RPMI7951 (cell line): ENCODE measurements at places on chromosomes 7 and 10. TPM values are rescaled to one million over a fixed set of nuclear protein-coding genes. Genes with fewer than 3 reads are reported as not detected.

AHR gene
- 96.6 and 113 TPM in 2 replicates for total RNA-seq

- no peak for DNase-seq
These were observed 251.0 kb upstream of the ZMIZ1 start for GRCh38 chr10:78817804-78818203.

MDH2 gene
- 84.1 and 97.4 TPM in 2 replicates for total RNA-seq

DNA sequence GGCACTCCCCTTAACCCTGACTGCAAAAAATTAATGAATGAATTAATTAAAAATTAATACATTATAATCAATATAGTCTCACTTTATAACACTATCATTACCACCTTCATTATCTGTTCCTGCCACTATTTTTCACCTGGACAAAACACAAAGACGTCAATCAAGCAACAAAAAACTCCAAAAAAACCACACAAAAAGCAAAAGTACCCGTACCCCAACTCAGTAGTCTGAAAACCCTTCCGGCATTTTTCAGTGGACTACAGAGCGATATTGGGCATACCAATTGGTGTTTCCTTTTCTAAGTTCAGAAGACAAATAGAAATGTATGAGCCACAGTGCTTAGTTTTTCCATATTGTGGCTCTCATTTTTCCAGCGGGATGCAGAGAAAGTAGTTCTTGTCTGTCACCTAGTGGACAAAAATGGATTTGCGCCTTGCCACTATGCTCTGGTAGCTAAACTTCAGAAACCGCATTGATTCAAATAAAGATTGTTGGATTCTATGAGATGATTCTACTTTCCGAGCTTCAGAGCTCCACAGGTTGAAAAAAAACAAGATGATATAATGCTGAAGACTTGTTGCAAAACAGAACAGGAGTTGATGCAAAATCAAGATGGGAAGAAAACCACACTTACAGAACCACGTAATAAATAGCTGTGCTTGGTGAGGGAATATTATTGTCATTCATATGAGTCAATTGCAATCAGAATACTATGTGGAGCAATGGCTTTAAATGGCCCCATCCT lies 50.6 kb upstream of the ITGB1 start:
- peak; percentile 82 for DNase-seq

GRCh38 chr10:76114581-76115001 lies 683.2 kb downstream of the LRMDA start:
- no peak for DNase-seq

DNA sequence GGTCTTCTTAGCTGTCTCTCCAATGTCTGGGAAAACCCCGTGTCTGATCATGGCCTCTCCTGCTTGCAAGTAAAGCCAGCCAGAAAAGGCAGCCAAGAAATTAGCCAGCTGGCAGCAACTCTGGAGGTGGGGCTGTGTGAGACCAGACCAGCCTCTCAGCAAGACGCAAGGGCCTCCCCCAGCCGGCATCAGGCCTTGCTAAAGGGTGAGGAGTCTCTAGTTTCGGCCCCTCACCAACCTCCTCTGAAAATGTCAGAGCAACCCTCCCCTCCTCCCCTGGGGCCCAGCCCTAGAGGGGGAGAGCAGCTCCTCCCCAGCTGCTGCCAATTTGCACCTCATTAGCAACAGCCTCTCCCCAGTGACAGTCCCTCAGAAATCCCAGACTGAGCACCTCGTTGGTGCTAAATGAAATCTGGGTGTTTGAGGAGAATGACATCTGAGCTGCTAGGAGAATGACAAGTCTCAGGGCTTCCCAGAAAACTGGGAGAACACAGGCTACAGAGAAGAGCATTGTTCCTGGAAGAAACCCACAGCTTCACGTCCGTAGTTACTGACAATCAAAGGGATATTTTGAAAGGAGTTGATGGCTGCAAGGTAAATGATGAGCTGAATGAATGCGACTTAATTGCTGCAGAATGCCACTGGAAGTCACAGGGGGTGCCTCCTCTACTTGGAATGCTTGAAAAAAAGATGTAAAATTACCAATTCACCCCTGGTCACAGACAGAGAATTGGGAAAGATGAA lies 25.9 kb downstream of the DGKI start:
- peak; percentile 42 for DNase-seq

- no peak for DNase-seq
These were observed 115.8 kb upstream of the CARD11 start for GRCh38 chr7:3159445-3159844.

DNA sequence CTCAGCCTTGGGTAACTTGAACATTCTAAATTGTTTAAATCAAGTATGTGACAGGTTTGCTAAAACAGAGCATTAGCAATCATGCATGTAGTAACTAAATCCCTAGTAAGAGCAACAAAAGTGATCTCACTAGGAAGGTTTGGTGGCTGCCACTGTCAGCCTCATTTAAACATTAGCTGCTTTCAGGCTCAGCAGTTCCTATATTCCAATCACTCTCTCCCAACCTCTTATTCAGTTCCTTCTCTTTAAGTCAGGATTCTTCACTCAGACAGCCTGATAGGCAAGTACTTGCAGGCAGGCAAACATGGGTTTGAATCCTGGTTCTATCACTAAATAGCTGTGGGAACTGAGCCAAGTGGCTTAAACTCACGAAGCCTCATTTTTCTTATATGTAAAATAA lies 3.6 kb downstream of the CREB3L2 start:
- no peak for DNase-seq

GIMAP7 gene
- not detected in 2 replicates for total RNA-seq

DNA sequence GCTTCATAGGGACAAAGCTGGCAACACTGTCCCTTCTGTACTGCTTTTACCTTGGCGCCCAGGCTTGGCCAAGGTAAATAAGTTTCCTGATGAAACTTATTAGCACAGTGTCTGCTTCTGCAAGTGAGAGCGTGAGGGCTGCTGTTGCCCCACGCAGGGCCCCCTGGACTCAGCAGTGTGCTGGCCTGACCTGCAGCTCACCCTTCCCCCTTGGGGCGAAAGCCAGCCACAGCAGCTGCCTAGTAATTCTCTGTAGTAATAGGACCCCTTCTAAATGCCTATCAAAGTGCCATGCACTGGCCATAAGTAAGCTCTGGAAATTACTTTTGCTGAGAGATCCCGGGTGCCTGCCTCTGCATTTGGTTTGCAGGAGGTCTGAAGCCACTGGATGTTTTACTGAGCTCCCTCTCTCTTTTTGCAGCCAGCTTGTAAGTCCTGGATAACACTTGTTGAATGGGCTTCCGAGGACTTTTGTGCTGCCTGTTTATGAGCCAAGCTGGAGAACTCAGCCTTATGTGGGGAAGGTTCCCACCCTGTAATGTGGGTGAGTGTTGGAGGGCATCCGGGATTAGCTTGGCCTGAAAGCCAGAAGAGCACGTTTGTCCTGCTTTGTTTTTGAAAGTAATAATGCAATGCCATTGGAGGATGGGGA lies 293.9 kb downstream of the C7orf25 start:
- no peak for DNase-seq

DNA sequence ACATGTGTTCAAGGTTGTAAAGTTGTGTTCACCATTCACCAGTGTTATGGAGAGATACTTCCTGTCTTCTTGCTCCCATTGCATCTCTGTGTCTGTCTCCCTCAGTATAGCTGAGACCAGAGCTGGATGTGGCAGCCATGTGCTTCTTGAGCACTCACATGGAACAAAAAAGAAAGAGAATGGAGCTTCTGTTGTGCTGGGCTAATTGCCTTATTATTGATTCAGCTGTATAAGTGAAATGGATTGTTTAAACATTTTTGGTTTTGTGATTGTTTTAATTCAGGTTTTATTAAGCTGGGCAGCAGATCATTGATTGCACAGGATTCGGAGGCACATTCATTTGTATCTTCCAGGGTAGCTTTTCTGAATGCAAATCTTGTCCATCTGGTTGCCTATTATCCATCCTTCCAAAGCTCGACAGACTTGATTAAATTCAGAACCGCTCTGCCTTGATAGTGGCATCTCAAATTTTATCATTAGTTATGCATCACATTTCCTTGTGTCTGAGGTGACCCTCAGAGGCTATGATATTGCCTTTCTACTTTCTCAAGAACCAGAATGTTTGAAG lies 119.9 kb downstream of the CCNY start:
- DNase-seq: no peak

GRCh38 chr7:143321734-143322133 lies 5.8 kb downstream of the CLCN1 start:
- DNase-seq: no peak

GPR22 gene
- total RNA-seq: not detected in 2 replicates

DNA sequence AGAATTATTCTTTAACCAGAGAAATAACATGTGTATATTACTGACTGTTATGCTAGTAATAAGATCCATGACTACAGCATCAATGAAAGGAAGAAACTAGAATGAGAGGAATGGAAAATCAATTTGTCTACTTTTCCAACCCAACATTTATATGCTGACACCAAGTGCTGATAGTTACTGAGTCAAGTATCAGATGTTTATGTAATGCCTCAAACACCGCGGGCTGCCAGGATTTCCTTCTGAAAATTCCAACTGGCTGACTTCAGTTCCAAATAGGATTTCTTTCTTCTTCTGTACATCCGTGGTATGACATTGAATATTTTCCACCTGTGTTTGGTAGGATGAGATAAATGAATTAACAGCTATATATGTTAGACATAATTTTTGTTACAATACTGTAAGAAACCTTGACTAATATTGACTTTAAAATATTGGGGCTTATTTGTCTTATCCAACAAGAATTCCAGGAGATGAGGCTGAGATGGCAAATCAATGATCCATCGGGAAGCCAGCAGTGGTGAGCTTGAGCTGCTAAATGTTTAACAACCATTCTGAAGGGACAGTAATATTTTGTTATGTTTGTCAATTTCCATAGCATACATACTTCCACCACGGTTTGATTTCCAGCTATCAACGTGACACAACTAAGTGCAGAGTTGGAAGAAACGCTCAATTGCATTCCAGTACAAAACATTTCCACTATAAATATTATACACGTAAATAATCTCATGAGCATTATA lies 435.2 kb upstream of the AUTS2 start:
- no peak for DNase-seq

DNA sequence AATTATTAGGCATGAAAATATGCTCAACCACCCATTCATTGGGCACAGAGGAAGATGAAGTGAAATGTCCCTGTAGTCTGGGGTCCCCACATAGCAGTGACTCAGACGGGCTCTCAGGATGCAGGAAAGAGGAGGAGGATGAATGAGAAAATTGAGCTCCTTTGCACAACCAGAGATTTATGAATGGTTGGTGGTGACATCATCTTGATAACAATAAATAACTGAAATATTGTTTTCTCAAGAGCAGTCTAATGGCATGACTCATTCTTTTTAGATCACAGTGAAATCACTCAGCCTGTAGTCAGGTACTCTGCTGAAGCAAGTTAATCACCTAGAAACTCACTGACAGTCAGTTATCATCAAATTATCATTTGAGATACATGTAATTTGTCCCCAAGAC lies 254.1 kb downstream of the RELN start:
- no peak for DNase-seq

DNA sequence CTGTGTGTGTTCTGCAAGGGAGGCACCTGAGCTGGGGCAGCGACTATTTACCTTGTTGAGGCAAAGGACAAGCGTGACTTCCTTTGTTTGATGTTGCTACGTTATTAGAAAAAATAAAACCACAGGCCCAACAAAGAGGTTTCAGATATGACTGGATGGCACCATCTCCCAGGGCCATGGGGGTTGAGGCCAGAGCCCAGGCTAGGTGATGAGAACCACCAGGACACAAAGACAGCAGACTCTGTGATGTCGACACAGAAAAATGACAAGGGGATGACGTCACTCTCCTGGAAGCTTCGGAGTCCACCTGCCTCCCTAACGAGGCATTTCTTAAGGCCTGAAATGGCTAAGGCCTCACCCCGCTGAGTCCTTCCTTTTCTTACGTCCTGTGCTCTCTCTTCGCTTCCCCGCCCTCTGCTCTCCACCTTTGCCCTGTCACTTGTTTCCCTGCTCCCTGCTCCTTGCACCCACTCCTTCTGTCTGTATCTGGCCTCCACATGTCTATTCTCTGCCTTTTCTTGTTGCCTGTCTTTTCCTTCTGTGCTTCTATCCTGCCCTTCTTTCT lies 83.0 kb upstream of the ADRB1 start:
- no peak for DNase-seq

DNA sequence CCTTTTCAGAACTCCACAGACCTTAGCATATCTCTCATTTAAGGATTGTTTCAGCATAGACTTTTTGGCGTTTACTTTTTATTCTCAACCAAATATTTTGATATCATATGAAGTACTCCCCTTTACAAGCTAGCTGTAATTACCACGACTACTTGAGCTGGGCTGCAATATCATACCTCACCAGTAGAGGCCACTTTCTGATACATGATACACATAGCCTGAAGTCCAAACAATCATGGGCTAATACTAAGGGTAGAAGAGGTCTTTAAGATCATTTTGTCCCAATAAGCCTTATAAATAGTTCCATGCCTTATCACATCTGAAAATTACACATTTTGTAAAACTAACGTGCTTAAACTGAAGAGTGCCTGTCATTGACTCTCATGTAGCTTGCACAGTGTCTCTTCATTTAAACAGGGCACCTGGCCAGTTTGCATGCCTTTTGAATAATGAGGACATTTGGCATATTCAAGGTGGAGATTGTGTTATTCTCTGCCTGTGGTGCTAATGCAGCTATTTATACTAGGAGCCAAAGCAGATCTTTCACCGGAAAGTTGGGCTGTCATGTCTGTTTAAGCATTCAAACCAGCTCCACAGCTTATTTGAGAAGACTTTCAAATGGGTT lies 403.7 kb upstream of the ZMIZ1 start:
- DNase-seq: peak; percentile 29

DNA sequence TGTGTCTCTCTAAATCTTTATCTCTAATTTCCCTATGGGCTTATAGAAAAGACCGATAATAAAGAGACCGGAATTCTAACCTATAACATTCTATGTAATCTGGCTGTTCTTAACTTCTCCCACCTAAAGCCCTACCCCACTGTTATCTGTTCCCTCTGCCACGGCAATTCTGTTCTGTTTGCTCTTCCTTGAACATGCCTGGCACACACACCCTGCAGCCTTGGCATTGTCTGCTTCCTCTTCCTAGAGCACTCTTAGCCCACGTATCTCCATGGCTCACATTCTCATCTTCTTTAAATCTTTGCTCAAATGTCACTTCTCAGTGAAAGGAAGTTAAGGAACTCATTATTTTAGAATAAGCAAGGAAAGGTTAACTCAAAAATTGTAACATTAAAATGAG lies 309.2 kb downstream of the GPR158 start:
- no peak for DNase-seq

DNA sequence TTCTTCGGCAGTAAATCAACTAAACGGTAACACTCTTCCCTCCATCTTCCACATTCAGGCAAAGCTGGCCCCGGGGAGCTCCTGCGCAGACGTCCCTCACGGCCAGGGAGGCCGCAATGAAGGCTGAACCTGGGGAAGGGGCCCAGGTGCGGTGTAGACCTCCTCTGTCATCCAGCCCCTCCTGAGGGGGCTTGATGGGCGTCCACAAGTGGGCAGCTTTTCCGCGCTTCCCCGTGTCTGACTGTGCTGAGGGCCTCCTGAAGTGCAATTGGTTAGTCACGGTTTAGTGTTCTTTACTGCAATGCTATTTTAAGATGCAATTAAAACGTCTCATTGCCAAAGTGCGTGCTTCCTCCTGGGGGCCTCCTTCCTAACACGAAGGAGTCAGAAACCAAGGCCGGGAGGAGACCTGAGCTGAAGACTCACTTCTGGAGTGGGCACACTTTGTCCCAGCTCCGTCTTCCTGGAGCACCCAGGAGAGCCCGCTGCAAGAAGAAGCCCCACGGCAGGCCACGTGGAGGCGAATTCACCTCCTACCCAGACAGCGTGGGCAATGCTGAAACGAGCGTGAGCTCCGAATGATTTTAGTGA lies 173.3 kb downstream of the ELFN1 start:
- DNase-seq: peak; percentile 94
